Fibroblast of skin of scalp (primary cell): ENCODE measurements at places on chromosomes 6 and 20.

DNA sequence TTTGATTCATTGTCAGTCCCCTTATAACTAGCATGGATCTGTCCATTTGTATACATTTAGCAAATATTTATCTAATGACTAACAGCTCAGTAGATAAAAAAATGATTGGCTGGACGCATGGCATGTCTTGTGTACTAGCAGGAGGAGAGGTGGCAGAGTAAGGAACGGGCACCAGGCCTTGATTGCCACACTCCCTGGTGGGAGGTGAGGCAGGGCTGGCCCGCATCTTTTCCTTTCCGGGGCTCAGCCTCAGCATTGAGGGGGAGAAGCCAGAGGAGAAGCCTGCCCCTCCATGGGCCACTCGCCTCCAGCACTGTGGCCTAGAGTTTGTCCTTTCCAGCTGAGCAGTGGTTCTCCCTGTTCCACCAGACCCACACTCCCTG lies 84.9 kb upstream of the TMEM181 start:
- DNase-seq: peak; percentile 54

- no peak for DNase-seq
Observed at GRCh38 chr20:60213126-60213893, 255.1 kb downstream of the CDH26 start.

GRCh38 chr6:38215651-38216311 lies 396.3 kb downstream of the ZFAND3 start:
- no peak for DNase-seq

DNA sequence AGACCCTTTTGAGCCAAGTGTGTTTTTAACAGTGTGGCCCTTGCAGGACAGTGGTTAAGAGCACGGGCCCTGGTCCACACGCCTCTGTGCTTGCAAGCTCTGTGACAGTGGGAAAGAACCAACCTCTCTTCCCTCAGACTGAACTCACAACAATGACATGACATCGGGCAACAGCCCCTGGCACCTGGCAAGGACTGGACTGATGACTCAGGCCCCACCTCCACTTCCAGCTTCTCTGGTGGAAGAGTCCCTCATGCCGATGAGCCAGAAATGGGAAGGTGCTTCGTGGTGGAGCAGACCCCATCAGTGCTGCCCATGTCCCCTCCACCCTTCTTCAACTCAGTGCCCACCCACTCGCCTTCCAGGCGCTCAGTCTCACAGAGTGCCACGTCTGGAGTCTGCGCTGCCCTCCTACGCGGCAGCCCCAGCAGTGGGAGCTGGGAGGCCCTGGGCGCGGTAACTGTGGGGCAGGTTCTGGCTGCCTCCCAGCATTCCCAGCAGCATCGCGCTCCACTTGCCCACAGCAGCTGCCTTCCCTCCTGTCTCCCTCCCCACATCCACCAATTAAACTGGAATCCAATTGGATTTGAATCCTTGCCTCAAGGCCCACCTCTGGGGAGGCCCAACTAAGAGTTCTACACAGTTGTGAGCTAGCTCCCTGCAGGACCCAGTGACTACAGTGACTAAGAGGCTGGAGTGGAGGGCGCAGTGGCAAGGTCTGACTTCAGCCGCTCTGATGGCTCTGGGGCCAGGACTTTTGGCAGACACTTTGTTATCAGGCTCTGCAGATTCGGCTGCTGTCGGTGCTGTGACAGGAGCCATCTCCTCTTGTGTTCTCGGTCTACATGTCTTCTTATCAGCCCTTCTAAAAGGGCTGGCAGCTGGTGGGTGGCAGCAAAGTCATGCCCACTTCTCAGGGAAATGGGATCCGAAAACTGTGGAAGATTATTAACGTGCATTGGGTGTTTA lies 156.8 kb upstream of the MLN start:
- no peak for DNase-seq

GRCh38 chr6:162922563-162923166 lies 194.9 kb downstream of the PACRG start:
- DNase-seq: peak; percentile 45

GRCh38 chr6:39073471-39074355 lies 25.1 kb downstream of the GLP1R start:
- DNase-seq: no peak

GRCh38 chr20:62898970-62899632 lies 27.2 kb downstream of the DIDO1 start:
- DNase-seq: no peak

DNA sequence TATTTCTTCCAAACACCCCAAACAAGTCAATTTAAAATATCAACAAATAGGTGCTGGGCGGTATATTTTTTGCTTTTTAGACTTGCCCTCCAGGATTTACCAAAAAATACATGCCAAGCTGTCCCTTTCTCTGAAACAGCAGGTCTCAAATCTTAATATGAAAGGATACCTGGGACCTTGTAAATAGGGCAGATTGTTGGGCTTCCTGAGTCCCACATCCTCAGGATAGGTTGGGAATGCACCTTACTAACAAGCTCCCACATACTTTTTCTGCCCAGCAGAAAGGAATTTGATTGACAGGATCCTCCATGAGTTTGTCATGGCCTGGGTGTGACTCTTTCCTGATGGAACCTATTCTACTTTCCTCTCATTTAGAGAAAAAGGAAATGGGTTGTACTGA lies 4.9 kb upstream of the SLC24A3 start:
- no peak for DNase-seq

- no peak for DNase-seq
Observed at GRCh38 chr20:37354210-37355195, 8.6 kb downstream of the SRC start.

DNA sequence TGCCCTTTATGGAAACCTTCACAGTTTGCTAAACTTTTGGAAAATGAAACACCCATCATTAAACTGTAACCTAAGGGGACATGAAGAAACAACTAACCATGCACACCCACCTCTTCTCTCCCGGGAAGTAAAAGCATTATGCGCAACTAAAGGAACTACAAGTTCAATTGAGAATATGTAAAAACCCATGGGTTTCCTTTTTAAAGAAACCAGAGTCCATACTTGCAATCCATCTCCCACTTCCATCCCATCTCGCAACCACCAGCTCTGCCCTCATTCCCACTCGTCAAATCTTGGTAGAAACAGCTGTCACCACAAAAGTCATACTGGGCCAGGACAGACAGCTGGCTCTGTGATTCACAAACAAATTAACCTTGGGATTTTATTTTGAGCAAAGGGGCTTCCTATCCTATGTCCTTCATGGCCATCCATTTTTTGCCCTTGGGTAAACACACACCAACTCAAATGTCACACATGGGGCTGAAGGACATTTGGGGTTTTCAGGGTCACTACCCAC lies 81.5 kb downstream of the HAO1 start:
- DNase-seq: no peak

GRCh38 chr20:64253443-64253842 lies 2.1 kb upstream of the PCMTD2 start:
- no peak for DNase-seq

GRCh38 chr20:4961746-4962145 lies 39.6 kb downstream of the SLC23A2 start:
- peak; percentile 77 for DNase-seq

DNA sequence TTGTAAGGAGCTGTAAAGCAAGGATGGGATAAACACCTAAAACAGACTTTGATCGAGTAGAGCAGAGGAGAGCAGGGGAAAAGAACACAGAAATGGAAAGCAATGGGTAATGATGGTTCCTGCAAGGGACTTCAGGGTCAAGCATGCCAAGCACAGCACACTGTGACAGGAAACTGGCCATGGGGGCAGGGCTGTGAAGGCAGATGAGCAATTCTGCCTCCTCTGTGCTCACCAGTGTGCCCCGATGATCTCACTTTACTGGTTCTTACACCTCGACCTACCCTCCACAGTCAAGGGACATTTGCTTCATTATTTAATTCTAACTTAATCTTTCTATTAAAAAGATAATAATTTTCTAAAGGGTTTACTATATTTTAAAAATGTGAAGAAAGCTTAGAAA lies 21.6 kb upstream of the MYB start:
- no peak for DNase-seq

- DNase-seq: no peak
Observed at GRCh38 chr6:49539102-49539501, 11.4 kb upstream of the C6orf141 start.

GRCh38 chr6:111114482-111114881 lies 27.2 kb downstream of the SLC16A10 start:
- DNase-seq: peak; percentile 13

DNA sequence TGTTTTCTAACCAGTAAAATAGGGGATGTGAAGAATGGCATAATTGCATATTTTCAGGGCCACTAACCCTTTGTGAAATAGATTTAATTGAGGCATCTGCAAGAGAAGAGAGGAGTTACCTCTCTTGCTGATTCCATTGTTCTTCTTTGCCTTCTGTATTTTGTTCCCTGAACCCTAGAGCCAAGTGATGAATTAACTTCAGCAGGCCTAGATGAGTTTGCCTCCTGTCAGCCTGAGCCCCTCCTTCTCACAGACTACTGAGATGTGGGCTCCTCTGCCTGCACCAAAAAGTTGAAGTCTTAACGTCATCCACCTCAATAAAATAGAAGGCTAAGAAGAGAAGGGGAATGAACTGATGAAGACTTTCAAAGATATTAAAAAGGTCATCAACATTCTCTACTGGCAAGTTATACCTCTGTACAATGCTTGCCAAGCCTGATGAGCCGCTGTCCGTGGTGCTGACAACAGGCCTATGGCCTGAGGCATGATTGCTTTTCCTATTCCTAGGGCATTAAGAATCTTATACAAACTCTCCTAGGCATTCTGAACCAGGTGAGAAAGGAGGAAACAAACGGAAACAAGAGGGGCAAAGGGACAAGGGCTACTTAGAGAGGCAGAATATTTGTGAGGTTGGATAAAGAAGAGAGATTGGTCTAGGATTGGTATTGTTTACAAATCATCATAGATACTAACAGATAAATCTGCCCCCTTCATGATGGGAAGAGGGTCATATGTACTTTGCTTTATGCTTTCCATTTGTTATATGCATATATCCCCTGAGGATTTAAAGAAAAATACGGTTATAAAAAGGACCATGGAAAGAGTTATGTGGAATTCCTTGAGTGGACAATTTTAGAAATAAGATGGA lies 46.8 kb downstream of the CD24 start:
- peak; percentile 48 for DNase-seq
